Urothelium cell line (cell line): ENCODE measurements at places on chromosomes 5 and 9.
A peak's percentile ranks its signal among the peaks of the same experiment; 100 is the strongest.

DNA sequence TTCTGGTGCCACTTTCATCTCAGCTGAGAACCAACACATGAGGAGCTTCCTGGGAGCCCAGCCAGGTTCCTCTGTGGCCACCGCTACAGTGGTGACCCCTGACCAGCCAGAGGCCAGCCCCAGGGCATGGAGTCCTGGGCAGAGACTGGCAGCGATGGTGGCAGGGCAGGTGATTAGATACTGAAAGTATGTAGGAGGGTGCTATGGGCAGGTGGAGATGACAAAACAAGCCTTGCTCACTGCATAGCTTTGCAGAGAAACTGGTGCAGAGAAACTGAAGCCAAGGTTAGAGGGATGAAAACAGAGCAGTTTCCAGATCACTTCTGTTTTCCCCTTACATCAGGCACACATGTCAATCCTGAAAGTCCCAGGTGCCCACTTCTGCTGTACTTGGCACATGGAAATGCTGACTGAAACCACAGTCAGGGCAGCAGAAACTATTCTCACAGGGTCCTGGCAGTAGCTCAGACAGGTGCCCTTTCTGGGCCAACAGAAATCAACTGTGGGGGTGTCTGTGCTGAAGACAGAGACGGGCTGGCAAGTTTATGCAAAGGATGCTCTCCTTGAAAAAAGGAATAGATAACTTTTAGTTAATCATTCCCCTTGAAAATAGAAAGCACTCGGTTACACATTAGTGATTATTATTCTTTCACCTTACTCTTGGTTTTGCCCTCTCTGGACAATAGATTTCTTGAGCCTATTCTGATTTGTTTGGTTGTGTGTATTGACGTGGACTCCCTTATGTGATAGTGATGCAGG lies 90.3 kb downstream of the ANKRD55 start:
- DNase-seq: no peak

- no peak for DNase-seq
Observed at GRCh38 chr9:81592887-81593266, 96.5 kb downstream of the TLE1 start.

DNA sequence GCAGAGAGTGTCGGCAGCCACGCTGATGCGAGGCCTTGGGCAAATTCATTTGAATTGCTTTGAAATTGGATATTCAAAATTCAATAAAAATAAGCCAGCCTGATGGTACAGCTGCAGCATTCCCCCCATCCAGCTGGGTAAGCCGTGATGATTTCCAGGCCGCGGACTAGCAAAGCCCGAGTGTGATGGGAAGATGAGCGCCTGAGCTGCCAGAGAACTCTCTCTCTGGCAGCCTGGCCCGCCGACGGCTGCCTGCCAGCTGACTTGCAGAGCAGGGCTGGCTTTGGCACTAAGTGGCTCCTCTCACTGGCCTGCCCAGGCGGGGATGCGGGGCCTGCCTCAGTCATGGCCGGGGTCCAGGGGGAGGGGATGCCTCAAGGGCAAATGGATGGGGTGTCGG lies 268.3 kb upstream of the WWC1 start:
- no peak for DNase-seq

DNA sequence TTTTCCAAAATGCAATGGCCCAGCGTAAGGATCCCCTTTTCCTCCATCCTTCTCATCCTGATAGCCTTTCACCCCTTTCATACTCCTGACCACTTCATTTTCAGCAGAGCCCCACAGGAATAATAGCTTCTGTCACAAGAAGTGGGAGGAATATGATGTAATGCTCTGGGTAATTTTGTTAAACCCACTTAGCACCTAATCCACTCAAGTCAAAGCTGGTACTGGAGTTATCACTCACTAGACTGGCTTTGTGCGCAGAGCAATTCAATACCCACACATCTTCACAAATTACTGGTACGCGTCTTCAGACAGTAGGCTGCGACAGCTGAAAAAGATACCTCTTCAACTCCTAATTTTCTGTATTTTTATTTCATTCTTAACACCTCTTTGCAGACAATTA lies 2232.8 kb upstream of the WWC1 start:
- no peak for DNase-seq

DNA sequence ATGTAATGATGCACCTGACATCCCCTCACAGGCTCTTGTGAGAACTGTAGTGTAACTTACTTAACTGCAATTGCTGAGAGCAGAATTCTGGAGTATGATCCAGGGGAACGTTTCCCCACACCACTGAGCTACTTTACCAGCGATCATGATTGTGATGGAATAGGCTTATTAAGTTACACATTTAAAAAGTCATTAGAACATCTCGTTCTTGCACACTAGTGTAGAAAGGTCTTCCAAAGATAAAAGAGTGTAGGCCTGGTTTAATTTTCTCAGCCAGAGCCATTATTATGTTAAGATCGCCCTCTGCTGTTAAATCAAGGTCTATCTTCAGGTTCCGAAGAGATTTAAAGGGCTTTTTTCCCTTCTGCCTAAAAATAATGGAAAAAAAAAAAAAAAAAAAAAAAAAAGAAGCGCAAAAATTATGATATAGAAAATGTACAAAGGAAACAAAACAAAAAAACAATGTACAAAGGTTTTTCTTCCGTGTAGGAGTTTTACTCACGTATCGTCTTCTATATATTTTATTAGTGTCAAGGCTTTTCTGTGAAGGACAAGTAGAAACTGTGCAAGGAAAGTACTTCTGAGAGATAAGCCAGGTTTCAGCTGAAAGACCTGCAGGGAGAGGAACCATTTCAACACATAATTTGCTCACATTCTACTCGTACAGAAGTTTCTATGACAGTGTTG lies 18.6 kb upstream of the MOB3B start:
- DNase-seq: peak; percentile 44
